NCI-H460 (cell line): ENCODE measurements at places on chromosomes 1 and 21. TPM values are rescaled to one million over a fixed set of nuclear protein-coding genes. Genes with fewer than 3 reads are reported as not detected.

DNA sequence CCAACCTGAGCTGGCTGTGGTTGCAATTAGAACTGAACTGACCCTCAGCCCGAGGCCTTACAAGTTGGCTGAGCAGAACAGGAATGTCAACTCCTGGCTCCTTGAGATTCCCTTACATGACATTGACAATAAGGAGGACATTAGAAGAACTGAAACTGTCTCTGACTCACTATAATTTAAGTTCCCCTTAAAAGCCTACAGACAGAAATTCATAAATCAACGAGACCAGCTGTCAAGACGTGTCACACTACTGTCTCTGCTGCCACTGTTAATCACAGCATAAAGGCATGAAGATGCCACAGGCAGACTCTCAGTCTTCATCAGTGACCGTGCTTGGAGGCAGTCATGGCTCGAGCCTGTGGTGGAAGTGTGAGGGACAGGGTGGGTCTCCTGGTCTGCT, 168.8 kb downstream of the GABPA start:
- no peak for DNase-seq

DNA sequence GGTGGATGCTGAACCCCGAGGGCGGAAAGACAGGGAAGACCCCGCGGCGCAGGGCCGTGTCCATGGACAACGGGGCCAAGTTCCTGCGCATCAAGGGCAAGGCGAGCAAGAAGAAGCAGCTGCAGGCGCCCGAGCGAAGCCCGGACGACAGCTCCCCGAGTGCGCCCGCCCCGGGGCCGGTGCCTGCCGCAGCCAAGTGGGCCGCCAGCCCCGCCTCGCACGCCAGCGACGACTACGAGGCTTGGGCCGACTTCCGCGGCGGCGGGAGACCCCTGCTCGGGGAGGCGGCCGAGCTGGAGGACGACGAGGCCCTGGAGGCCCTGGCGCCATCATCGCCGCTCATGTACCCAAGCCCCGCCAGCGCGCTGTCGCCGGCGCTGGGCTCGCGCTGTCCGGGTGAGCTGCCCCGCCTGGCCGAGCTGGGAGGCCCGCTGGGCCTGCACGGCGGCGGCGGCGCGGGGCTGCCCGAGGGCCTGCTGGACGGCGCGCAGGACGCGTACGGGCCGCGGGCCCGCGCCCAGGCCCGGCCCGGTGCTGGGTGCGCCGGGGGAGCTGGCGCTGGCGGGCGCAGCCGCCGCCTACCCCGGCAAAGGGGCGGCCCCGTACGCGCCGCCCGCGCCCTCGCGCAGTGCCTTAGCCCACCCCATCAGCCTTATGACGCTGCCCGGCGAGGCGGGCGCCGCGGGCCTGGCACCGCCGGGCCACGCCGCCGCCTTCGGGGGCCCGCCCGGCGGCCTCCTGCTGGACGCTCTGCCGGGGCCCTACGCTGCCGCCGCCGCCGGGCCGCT, 20.7 kb downstream of the FOXO6 start:
- peak; percentile 13 for DNase-seq

ANGPTL3 gene
- total RNA-seq, result not detected in 2 replicates

DNA sequence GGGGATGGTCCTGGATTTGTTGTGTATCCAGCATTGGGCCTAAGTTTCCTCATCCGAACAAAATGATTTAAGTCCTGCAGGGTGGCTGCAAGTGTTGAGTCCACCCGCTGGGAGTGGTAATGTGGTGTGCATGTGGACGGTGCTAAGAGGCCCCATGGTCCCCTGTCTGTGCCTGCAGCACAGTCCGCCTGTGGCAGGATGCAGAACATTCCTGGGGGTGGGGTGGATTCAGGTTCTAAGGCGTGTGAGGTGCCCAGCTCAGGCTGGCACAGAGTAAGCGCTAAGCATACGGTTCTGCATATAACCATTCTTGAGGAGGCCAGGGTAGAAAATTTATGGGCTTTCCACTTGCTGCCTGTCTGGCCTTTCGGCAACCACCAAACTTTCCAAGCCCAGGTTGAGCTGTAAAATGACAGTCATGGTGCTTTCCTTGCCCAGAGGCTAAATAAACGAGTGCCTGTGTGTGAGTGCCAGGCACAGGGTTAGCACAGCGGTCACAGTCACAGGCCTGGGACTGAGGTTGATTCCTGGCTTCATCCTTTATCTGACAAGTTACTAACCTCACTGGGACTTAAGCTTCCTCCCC, 30.7 kb downstream of the SLC2A1 start:
- DNase-seq, result no peak

- no peak for DNase-seq
Measured at GRCh38 chr1:17005365-17005740, 6.4 kb downstream of the ATP13A2 start.

DNA sequence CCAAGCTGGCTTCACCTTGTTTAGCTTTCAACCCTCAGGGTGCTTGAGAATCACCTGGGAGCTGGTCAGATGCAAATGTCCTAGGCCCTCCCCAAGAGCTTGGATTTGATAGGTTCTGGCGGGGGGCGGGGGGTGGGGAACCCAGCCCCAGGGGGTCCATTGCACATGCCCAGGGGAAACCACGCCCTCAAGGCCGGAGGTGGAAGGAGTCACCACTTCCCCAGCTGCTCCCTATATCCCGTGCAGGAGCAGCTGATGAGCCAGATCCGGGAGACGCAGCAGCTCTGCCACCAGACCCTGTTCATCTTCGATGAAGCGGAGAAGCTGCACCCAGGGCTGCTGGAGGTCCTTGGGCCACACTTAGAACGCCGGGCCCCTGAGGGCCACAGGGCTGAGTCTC, 5.8 kb downstream of the TOR3A start:
- DNase-seq, result no peak

DNA sequence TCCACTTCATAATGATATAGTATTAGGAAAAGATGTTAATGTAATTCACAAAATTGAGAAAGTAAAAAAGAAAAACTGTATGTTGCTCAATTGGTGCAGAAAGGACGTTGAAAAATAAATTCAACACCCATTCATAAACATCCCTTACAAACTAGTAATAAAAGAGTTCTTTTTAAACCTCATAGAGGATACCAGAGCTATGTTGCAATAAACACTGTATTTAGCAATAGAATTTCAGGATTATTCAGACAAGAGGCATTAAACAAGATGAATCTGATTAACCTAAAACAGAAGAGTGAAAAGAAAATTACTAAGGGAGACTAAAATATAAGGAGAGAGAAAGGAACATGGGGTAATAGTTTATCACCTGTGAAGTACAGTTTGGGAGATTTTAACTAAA, 154.8 kb downstream of the NTPCR start:
- DNase-seq, result no peak

GRCh38 chr1:34372891-34373290, 196.2 kb downstream of the C1orf94 start:
- DNase-seq, result no peak

GRCh38 chr1:166811691-166812090, 27.6 kb upstream of the POGK start:
- no peak for DNase-seq

LDLRAD2 gene
- total RNA-seq, result not detected in 2 replicates

DNA sequence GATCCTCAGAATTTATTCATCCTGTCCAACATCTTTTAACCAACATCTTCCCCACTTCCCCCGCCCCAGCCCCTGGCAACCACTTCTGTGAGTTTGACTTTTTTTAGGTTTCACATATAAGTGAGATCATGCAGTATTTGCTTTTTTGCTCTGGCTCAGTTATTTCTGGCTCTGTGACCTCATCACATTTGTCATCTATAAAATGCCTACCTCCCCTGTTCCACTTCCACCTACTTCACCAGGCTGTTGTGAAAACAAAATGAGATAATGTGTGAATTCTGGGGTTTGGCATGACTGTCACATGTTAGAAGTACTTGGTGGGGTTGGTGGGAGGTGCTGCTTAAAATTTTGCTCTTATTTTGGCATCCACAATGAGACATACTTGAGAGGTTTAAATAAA, 18.4 kb downstream of the HHAT start:
- no peak for DNase-seq

DNA sequence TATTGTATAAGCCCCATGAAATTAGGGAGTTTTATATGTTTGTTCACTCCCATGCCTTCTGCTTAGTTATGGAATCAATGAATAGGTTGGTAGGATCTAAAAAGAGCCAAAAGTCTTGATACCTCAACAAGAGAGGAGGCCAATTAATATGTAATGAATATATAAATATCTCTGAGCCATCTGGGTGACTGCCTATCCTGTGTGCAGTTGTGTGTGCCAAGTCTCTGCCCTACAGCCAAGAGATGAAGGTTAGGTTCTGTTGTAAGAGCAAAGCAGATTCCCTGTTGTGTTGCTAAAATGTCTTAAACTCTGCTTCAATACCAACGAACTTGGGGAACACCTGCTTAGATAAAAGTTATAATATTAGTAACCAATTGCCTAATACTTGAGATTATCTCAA, 61.8 kb upstream of the GORAB start:
- DNase-seq, result no peak

SRSF11 gene
- total RNA-seq, result 87.9 and 89.2 TPM in 2 replicates

DNA sequence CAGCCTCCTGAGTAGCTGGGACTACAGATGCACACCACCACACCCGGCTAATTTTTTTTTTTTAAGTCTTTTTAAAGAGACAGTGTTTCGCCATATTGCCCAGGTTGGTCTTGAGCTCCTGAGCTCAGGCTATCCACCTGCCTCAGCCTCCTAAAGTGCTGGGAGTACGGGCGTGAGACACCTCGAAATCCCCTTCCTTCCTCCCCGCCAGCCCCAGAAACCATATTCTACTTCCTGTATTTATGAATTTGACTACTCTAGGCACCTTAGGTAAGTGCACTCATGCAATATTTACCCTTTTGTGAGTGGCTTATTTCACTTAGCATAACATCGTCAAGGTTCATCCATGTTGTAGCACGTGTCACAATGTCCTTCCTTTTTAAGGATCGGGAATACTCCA, 6.9 kb upstream of the LRP8 start:
- DNase-seq, result no peak

CASZ1 gene
- 6.4 and 6.9 TPM in 2 replicates for total RNA-seq

ACTL8 gene
- total RNA-seq, result not detected in 2 replicates

OR2M3 gene
- not detected in 2 replicates for total RNA-seq

SMIM1 gene
- not detected in 2 replicates for total RNA-seq

DNA sequence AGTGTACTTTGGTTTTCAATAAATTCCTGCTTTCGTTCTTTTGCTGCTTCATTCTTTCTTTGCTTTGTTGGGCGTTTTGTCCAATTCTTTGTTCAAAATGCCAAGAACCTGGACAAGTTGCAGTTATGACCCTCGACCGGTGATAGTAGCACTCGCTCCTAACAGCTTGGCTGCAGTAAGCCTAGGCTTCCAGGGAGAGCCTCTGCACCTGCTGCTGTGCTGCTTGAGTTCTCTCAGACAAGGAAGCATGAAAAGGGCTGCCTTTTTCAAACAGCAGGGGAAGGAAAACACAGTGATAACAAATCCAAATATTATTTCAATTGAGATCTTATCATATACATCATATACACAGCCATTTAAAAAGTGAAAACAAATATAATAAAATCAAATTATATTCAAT, 12.8 kb upstream of the RIPK4 start:
- DNase-seq, result no peak

DNA sequence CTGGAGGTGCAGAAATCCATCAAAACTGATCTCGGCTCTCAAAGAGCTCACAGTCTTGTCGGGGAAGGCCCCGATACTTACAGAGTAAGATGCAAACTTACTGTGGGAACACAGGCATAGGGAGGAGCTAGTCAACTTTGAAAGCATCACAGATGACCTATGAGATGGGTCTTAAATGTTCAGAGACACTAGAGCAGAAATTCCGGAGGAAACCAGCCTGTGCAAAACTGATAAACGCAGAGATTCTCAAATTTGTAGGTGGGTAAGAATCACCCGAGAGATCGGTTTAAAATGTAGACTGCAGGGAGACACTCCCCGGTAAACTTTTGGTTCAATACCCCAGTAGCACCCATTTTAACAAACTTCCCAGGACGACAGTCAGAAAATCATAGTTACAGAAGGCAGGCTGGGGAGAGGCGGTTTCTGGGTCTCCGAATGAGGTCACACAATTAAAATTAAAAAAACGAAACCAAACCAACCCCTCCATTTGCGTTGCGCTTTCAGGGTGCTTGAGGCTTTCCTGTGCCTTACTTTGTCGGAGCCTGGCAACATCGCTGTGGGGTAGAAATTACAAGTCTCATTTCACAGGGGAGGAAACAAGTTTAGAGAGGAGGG, 755 bp upstream of the THRAP3 start:
- no peak for DNase-seq

DNA sequence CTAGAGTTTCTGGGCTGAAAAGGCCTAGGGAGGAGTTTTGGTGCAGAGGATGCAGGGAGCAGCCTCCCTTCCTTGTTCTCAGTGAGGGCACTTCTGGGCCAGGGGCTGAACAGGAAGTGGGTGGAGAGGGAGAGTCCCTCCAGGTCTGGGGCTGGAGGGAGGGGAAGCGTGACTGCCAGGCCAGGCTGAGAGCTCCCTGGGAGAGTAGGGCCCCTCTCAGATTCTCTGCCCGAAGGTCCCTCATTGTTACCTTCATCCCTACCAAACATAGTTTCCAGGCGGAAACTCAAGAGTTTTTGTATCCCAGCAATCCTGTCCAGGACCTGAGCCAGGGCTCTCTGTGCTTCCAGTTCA, 36.8 kb downstream of the CITED4 start:
- no peak for DNase-seq

GRCh38 chr1:161335796-161336195, 21.6 kb downstream of the SDHC start:
- no peak for DNase-seq

- no peak for DNase-seq
Measured at GRCh38 chr1:218760601-218761570, 412.8 kb upstream of the LYPLAL1 start.

DNA sequence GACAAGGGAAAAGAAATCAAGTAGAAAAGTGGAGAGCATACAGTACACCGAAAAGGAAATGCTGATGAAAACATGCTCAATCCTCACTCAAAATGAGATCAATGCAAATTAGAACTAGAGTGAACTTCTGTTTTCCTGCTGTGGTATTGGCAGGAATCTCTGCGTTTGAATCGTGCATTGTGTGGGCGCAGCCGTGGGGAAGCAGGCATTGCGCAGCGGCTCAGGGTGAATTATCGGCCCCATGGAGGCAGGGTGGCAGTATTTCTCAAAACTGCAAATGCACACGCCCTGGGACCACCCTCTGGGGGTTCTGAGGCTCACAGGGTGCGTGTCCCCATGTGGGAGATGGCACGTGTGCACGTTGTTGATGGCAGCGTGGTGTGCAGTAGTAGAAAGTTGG, 140.6 kb downstream of the PEX14 start:
- DNase-seq, result no peak

DNA sequence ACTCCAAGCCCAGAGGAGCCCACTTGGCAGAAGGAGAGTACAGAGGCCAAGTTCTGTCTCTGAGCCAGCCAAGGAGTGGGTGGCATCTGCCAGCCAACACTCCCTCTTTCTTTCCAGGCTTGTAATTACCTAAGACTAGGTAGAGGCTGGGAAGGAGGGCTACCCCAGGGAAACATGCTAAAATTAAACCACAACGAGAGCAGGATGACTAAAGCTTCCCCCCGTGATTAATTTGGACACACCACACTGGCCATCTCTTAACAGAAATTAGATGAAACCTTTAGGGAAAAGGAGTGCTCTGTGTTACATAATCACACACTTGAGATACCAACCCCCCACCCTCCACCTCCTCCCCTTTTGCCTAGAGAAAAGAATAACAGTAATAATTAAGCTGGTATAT, 102.1 kb upstream of the ZC3H12A start:
- DNase-seq, result no peak

GRCh38 chr1:81430236-81430938, 370.3 kb upstream of the ADGRL2 start:
- no peak for DNase-seq

GRCh38 chr1:2229911-2230731, 2.0 kb downstream of the SKI start:
- no peak for DNase-seq
